A549 treated with Mapracorat at 1 μM for 4 hours (cell line): ENCODE measurements at places on chromosomes 11 and 22. TPM values are rescaled to one million over a fixed set of nuclear protein-coding genes. Genes with fewer than 3 reads are reported as not detected.

SYCE3 gene
- 0.45 TPM in 1 of 5 replicates, not detected in the others for total RNA-seq

IGF2 gene
- 2.0 to 2.5 TPM (median 2.3 TPM) in 5 replicates for total RNA-seq

GLYATL2 gene
- 0.24 TPM in 1 of 5 replicates, not detected in the others for total RNA-seq

OR8D4 gene
- not detected in 5 replicates for total RNA-seq

TRIM6 gene
- total RNA-seq, result 8.7 to 9.9 TPM (median 9.2 TPM) in 5 replicates

LRRC32 gene
- 0.17 to 0.47 TPM (median 0.24 TPM) in 5 replicates for total RNA-seq

SPON1 gene
- total RNA-seq, result not detected in 5 replicates

CBLIF gene
- not detected in 5 replicates for total RNA-seq

TUBGCP6 gene
- total RNA-seq, result 6.1 to 12.0 TPM (median 11.0 TPM) in 5 replicates

LRRN4CL gene
- total RNA-seq, result 0.06 to 0.24 TPM (median 0.09 TPM) in 4 of 5 replicates, not detected in the other

TNNT3 gene
- total RNA-seq, result 0.24 TPM in 1 of 5 replicates, not detected in the others
